ENCODE measurements at places on chromosomes 11 and 22.

GRCh38 chr22:37273126-37273845, 9.0 kb upstream of the CYTH4 start:
- DNase-seq = peak; percentile 43

- DNase-seq = peak; percentile 70
Measured at GRCh38 chr11:65422633-65423515, at the start of gene NEAT1. Gene NEAT1, plus strand, starts transcription at chr11:65422798.

DNA sequence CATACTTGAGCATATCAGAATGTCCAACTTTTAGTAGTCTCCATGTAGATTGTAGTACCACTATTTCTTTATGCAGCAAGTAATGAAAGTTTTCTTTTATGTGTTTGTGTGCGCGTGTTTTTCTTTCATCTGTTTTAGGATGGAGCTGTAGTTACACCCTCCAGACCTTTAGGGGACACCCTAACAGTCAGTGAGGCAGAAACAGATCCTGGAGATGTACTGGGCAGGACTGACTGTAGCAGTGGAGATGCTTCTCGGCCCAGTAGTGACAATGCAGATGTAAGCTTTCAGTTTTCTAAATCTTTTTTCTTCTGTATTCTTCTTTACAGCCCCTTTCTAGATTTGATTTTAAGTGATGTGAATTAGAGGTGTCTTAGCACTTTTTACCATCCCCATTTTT, 79.9 kb upstream of the GRIK4 start:
- peak; percentile 39 for DNase-seq

DNA sequence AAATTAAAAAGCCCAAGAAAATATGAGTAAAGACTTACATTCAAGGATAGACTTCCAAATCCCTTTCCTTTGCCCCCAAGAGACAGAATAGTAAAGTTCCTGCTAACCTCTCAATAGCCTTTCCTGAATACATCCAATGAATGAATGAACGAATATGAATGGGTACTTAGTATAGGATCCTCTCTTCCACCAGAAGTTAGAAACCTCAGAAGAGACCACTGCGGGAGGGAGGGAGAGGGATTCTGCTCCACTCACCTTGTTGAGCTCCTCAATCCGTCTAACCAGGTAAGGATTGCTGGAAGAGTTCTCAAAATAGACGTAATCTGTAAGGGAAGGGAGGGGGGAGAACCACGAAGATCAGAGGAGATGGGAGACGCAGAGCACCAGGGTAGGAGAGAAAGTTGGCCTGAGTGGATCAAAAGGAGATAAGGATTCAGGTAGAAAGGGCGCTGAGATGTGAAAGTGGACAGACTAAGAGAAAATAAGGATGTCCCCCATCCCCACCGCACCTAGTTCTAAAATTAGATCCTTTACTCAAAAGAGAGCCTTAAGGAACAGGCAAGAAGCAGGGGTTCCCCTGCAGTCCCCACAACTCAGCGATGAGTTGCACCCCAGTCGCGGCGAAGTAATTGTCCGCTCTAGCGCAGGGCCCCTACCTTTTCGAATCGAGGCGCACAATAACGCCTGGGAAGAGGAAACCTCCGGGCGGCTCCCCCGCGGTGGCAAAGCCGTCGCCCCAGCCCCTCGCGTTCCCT, 1.1 kb downstream of the MTA2 start:
- DNase-seq = no peak

- no peak for DNase-seq
Measured at GRCh38 chr11:119484741-119485605, 62.0 kb upstream of the THY1 start.

- DNase-seq = no peak
Measured at GRCh38 chr22:16810188-16810802, 14.9 kb downstream of the XKR3 start.

- DNase-seq = no peak
Measured at GRCh38 chr11:55572548-55572947, 620 bp downstream of the OR4C16 start.

- DNase-seq = no peak
Measured at GRCh38 chr11:131928992-131929391, 558.6 kb downstream of the NTM start.

GRCh38 chr11:120124355-120124754, 13.6 kb downstream of the TRIM29 start:
- DNase-seq = no peak

- no peak for DNase-seq
Measured at GRCh38 chr11:32888805-32889204, 3.8 kb upstream of the QSER1 start.

DNA sequence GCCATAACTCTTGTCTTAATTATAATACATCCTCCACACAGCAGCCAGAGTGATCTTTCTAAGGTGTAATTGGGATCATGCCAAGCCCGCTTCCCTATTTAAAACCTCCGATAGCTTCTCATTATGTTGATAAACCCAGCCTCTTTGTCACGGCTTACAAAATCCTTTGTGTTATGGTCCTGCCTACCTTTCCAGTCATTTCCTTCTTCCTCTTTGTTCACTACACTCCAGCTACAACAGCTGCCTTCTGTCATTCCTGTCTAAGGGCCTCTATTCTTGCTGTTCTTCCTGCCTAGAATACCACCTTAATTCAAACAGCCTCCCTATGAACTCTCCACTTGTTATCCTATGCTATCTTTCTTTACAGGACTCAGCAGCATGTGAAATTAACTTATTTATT, 70.6 kb upstream of the CAPRIN1 start:
- no peak for DNase-seq

- DNase-seq = no peak
Measured at GRCh38 chr11:22430639-22431038, 92.5 kb downstream of the SLC17A6 start.

- no peak for DNase-seq
Measured at GRCh38 chr11:3170044-3170755, 5.1 kb upstream of the OSBPL5 start.

DNA sequence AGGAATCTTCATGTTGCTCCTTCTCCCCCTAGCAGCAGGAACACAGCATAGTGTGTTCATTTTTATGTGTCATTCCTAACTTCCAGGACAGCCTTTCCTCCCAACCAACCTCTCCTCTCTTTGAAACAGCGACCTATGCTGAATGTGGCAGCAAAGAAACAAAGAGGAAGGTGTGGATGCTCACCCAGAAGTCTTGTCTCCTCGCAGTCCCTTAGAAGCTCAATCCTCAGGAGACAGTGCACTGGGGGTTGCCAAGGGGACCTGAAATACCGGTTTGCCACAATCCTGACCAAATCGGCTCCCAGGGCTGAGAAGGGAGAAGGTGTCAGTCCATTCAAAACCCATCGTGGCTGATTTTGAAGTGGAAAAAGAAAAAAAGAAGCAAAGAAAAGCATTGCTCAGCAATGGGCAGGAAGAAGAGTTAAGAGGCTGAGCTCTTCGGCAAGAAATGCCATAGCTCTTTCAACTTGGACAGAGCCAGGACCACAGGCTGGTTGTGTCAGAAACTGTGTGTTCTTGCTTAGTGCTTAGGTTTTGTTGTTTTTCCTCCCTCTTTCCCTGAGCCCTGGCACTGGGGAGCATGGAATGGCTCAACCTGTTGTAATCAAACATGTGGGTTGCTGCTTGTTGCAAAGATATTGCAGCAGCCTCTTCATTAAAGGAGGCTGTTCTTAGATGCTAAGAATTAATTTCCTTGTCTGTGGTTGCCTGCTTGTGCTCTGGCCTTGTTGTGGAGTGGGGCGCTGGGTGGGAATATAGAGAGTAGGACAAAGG, 30.4 kb upstream of the TENM4 start:
- no peak for DNase-seq
